T follicular helper cell (primary cell): ENCODE measurements at places on chromosomes 6 and 20.

DNA sequence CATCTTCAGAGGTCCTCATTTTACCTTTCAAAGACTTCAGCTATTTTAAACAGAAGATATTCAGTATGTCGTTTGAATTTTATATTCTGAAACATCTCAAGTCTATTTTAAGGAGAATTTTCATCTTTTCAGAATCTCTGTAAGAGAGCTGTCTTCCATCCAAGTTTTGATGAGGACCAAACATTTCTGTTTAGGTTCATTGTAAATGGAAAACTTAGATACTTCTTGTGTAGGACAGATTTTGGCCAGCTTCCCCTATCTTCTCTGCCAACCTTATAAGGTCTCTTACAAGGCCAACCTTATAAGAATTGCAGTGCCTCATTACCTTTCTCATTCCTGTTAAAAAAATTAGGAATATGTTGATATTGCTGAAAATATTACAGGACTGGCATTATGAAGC lies 88.1 kb downstream of the AKAP7 start:
- no peak for DNase-seq

DNA sequence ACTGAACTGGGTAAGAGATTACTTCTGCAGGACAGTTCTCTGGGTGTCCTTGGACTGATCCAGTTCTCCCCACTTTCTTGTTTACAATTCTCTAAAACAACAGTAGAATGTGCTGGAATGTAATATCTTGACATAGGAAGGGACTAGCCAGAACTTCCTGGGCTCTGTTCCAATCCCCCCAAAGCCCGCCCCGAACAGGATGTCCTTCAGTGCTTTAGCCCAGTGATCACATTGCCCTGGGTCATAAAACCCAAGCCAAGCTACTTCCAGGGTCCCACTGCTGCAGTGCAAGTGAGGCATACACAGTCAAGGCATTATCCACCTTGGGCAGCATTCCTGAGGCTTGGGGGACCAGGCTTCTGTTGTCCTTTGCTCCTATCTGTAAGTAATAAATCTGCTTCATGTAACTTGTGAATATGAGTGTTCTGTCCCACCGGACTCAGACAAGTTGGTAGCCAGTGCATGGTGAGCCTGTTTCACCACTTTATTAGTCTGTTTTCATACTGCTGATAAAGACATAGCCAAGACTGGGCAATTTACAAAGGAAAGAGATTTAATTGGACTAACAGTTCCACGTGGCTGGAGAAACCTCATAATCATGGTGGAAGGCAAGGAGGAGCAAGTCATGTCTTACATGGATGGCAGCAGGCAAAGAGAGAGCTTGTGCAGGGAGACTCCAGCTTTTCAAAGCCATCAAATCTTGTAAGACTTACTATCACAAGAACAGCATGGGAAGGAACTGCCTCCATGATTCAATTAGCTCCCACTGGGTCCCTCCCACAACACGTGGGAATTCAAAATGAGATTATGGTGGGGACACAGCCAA lies 23.5 kb downstream of the FITM2 start:
- no peak for DNase-seq

GRCh38 chr20:45095805-45096238 lies 5.1 kb downstream of the KCNS1 start:
- DNase-seq = peak; percentile 37

DNA sequence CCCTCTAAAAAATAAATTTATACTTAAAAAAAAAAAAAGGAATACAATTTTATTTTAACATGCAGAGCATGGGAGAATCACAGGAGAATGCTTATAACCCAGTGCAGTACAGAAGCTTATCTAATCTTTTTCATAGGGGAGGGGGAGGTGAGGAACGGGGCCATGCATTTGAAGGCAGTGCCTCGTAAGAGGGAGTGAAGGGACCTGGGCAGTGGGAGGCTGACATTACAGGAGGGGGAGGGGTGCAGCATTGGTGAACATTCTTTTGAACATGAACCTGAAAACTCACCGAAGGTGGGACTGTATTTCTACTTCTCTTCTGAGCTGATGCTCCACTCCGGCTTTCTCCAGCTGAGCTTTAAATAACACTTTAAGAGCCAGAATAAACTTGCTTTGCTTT lies 9.3 kb downstream of the AURKA start:
- DNase-seq = no peak

GRCh38 chr6:124536157-124536841 lies 425.9 kb upstream of the RNF217 start:
- DNase-seq = no peak

GRCh38 chr6:139251045-139251690 lies 40.6 kb downstream of the TXLNB start:
- DNase-seq = no peak

GRCh38 chr20:8082989-8083388 lies 49.1 kb upstream of the PLCB1 start:
- DNase-seq = no peak

DNA sequence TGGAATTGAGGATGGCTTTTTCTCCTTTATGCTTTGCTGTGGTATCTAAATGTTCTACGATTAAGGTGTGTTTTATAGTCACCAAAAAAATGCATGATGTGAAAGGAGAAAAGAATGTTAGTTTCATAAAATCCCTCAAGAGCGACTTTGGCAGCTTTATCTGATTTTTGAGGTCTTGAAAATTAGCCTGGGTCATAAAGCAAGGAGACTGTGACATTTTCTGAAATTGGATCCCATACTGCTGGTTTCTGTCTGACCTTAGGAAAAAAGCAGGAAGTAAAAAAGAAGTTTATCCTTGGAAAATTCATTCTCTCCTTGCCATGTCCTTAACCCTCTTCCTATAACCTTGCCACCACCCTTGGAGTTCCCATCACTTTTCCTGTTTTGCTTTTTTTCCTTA lies 525.3 kb downstream of the CD83 start:
- no peak for DNase-seq
